ENCODE measurements at places on chromosomes 2 and 18. TPM values are rescaled to one million over a fixed set of nuclear protein-coding genes. Genes with fewer than 3 reads are reported as not detected.

GNAL gene
- total RNA-seq: 12.6 TPM

MTX2 gene
- total RNA-seq: 33.2 TPM

ACKR3 gene
- total RNA-seq: 78.7 TPM

AAK1 gene
- total RNA-seq: 66.4 TPM

CMPK2 gene
- total RNA-seq: 4.5 TPM

DNA sequence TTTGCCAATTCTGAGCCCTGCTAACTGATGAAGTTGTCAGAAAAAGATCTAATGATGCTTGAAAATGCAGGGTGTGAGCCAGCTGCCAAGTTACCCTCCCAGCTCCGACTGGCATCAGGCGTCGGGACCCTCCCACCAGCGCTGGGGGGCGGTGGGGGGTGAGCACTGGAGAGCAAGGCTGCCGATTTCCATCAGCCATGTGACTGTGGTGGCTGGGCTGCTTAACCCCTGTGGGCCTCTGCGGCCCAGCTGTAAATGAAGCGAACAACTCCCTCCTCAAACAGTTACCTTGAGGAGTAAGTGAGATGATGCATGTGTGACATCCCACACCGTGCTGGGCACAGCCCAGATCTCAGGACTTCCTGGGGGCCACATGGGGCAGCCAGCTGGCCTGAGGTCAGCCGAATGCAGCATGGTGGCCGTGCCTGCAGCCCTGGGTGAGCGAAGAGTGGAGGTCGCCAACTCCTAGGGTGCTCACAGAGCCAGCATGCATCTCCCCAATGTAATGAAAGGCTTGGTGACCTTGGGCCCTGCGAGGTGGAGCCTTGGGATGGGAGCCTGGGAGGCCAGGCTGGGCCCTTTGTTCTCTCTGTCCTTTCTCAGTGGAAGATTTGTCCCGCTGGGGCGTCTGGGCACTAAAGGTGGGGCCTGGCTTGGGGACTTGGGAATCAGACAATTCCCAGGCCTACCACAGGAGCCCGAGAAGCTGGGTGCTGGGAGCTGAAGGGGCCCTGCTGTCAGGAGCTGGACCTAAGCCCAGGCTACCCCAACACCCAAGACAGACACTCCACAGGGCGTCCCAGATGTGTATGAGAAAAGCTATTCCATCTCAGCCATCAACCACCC is 25.1 kb downstream of the CIB4 start:
- H3K4me3 ChIP-seq: no peak overlapping the region
- H3K27ac ChIP-seq: no peak overlapping the region
- peaks cover 37% of the 10 kb centered on the region for H3K27me3 ChIP-seq
- peaks cover 4% of the 10 kb centered on the region for H3K36me3 ChIP-seq

DNA sequence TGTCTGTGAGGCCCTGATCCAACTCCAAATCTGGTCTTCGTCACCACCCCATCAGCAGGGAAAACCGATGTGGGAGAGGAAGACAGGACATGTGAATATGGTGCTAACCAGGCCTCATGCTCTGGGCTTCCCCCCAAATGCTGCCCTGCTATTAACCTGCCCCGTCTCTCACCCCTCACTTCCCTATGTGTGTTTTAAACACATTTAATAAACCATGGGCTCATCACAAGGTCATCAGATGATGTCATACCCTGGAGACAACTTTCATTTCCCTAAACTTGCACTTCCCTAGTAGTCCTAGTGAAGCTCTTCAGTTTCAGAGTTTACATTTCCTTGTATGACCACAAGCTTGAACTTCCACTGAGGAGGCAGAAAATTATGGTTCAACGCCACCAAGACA is 49.9 kb downstream of the CD8B2 start:
- no peaks in the 10 kb centered on the region for H3K36me3 ChIP-seq
- no peak overlapping the region for H3K27ac ChIP-seq
- no peaks in the 10 kb centered on the region for H3K4me1 ChIP-seq
- peaks cover 3% of the 10 kb centered on the region for H3K27me3 ChIP-seq
- no peak overlapping the region for H3K4me3 ChIP-seq

- H3K27me3 ChIP-seq: no peaks in the 10 kb centered on the region
- H3K27ac ChIP-seq: peak overlapping the region; percentile 99
- no peaks in the 10 kb centered on the region for H3K36me3 ChIP-seq
- peak overlapping the region; percentile 93 for H3K4me3 ChIP-seq
- no peak for DNase-seq
Observed at GRCh38 chr2:210169516-210170195, 1.6 kb downstream of the KANSL1L start.

- H3K4me3 ChIP-seq: no peak overlapping the region
- H3K27ac ChIP-seq: no peak overlapping the region
Observed at GRCh38 chr2:230901006-230901405, 24.0 kb downstream of the GPR55 start.

GRCh38 chr2:140627136-140627535 is 1503.7 kb downstream of the LRP1B start:
- H3K4me1 ChIP-seq: no peaks in the 10 kb centered on the region
- no peak for DNase-seq
- no peak overlapping the region for H3K27ac ChIP-seq

- H3K27me3 ChIP-seq: no peaks in the 10 kb centered on the region
- no peaks in the 10 kb centered on the region for H3K36me3 ChIP-seq
- peak overlapping the region; percentile 82 for H3K4me3 ChIP-seq
- no peak for DNase-seq
Observed at GRCh38 chr2:159614534-159615366, 1.6 kb downstream of the BAZ2B start.

GRCh38 chr2:235055891-235056516 is 104.2 kb downstream of the SH3BP4 start:
- no peak overlapping the region for H3K27ac ChIP-seq
- H3K4me1 ChIP-seq: peaks cover 7% of the 10 kb centered on the region

GRCh38 chr2:216031960-216032689 is 18.8 kb upstream of the MREG start:
- no peak overlapping the region for H3K4me3 ChIP-seq
- no peaks in the 10 kb centered on the region for H3K4me1 ChIP-seq
- DNase-seq: no peak
- no peaks in the 10 kb centered on the region for H3K36me3 ChIP-seq

DNA sequence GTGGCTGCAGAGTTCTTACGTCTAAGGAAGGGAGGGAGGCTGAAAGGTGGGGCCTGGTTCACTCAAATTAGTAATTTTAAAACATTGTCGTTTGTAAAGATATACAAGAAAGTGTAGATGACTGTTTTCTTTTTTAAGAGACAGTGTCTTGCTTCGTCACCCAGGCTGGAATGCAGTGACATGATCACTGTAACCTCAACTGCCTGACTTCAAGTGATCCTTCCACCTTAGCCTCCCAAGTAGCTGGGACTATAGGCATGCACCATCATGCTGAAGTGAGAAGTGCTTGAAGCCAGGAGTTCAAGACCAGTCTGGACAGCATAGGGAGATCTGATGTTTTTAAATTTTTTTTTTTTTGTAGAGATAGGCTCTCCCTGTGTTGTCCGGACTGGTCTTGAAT is 52.9 kb downstream of the HNRNPLL start:
- DNase-seq: no peak
- no peak overlapping the region for H3K27ac ChIP-seq
- H3K4me1 ChIP-seq: peaks cover 10% of the 10 kb centered on the region
- H3K4me3 ChIP-seq: no peak overlapping the region
- H3K27me3 ChIP-seq: no peaks in the 10 kb centered on the region
- peaks cover 20% of the 10 kb centered on the region for H3K36me3 ChIP-seq

GRCh38 chr2:145927131-145927950 is 1407.4 kb upstream of the ZEB2 start:
- peaks cover 15% of the 10 kb centered on the region for H3K4me1 ChIP-seq
- H3K27ac ChIP-seq: no peak overlapping the region

DNA sequence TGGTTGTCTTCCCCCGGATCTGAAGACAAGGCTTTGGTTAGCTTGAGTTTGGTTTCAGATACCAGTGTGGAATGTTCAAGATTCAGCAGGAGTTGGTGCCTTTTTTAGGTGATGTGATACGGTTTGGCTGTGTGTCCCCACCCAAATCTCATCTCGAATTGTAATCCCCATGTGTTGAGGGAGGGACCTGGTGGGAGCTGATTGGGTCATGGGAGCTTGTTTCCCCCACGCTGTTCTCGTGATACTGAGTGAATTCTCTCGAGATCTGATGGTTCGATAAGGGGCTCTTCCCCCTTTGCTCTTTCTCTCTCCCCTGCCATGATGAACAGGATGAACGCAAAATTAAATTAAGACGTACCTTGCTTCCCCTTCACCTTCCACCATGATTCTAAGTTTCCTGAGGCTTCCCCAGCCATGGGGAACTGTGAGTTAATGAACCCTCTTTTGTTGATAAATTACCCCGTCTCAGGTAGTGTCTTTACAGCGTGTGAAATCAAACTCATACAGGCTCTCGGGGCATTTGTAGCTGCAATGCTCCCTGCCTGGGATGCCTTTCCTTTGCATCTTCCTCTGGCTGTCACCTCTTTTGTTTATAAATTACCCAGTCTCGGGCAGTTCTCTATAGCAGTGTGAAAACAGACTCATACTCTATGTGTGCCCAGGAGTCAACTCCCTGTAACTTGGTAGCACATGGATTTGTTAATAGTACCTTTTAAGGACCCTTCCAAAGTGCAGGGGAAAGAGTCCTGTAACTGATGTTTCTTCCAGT is 21.3 kb downstream of the PDCD1 start:
- H3K4me3 ChIP-seq: no peak overlapping the region
- H3K27ac ChIP-seq: no peak overlapping the region
- no peak for DNase-seq
- H3K4me1 ChIP-seq: peaks cover 14% of the 10 kb centered on the region
- no peaks in the 10 kb centered on the region for H3K36me3 ChIP-seq
- H3K27me3 ChIP-seq: peaks cover 37% of the 10 kb centered on the region

DNA sequence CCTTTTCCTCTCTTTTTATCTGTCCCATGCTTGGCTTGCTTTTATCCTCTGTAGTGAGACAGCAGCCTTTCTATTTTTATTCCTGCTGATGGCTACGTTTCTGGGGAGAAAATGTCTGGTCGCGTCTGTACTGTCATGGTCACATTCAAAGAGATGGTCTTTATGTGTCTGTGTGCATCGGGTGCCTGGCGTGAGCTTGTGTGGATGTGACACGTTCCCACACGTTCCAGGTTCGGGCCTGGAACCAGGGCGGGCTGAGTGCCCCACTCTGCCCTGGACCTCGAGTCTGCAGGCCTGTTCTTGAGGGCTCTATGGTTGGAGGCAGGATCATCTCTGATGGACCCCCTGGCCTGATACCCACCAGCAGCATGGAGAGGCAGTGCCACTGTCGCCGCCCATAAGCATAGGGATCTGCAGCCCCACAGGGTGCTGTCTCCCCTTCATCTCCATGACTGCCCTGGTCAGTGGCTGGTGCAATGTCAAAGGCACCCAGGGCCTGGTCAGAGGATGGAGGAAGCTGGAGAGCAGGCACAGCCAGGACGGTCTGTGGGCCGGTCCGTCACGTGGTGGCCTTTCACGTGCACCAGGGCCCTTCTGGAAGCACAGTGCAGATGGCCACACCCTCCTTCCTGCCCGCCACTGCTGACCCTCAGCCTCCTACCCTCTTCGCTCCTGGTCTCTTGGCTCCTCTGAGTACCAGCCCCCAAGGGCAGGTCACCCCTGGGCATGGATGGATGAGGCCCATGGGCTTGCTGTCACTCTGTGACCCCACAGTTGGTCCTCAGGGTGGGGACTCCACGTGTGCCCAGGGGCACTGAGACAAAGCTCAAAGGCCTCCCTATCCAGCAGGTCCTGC is 149.2 kb upstream of the TWIST2 start:
- peak overlapping the region; percentile 13 for H3K27ac ChIP-seq
- no peaks in the 10 kb centered on the region for H3K36me3 ChIP-seq
- peaks cover 29% of the 10 kb centered on the region for H3K4me1 ChIP-seq
- H3K4me3 ChIP-seq: no peak overlapping the region
- peaks cover 2% of the 10 kb centered on the region for H3K27me3 ChIP-seq

DNA sequence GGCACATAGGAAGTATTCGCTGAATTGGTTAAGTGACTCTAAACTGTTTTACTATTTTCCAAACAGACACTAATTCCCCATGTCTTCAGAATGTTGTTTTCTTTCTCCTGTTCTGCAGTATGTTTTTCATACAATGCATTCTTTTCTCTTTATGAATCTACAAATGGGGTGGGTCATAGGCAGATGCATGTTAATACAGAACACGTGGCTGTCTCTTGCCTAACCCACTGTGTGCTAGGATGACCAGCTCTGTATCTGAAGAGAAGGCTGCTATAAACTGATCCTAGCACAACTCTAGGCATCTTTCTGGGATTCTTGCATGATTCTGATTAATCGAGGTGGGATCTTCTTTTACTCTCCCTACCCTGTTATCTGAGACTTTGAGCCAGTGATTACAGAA is 826.0 kb downstream of the PLCL1 start:
- H3K4me1 ChIP-seq: no peaks in the 10 kb centered on the region
- no peaks in the 10 kb centered on the region for H3K36me3 ChIP-seq
- H3K27me3 ChIP-seq: peaks cover 18% of the 10 kb centered on the region

DNA sequence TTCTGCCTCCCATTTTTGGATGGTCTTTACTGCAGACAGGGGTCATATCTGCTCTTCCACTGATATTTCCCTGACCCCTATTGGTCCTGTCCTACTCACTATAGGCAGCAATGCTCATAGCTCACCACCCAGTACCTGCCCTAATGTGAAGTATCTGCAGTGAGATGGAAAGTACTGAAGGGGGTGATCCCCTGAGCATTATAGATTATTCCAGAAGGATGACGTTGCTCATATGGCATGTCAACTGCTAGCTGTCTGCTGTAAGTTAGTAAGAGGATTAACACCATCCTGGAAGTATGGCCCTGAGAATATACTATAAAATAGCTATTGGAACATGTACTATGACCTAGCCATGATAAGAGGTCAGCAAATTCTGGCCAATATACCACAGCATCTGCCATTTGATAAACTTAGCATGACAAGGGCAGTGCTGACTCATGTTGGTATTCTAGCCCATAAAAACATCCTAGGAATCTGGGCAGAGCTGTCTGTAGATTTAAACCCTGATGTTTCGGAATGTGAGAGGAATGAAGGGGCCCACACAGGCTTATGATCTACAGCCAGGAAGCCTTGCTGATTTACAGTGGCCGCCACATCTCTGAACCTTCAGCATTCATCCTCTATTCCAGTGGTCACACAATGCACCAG is 451.4 kb downstream of the TNS1 start:
- H3K4me1 ChIP-seq: peaks cover 59% of the 10 kb centered on the region
- no peaks in the 10 kb centered on the region for H3K27me3 ChIP-seq
- no peak overlapping the region for H3K4me3 ChIP-seq
- no peak for DNase-seq
- H3K27ac ChIP-seq: peak overlapping the region; percentile 94

GRCh38 chr2:180706694-180707093 is 273.7 kb upstream of the UBE2E3 start:
- H3K27ac ChIP-seq: no peak overlapping the region
- H3K36me3 ChIP-seq: no peaks in the 10 kb centered on the region
- no peaks in the 10 kb centered on the region for H3K27me3 ChIP-seq
- H3K4me1 ChIP-seq: peaks cover 8% of the 10 kb centered on the region

- H3K27ac ChIP-seq: no peak overlapping the region
- H3K4me3 ChIP-seq: no peak overlapping the region
- no peaks in the 10 kb centered on the region for H3K4me1 ChIP-seq
- H3K27me3 ChIP-seq: peaks cover 39% of the 10 kb centered on the region
- no peak for DNase-seq
Observed at GRCh38 chr2:120579916-120580685, 155.6 kb upstream of the GLI2 start.

Data from mesothelial cell of epicardium (in vitro differentiated cells).